Camera-type eye (tissue), 1 donor: ENCODE measurements at places on chromosomes 5 and 9. TPM values are rescaled to one million over a fixed set of nuclear protein-coding genes. Genes with fewer than 3 reads are reported as not detected.

The FGD3 gene
- 5.6 TPM for total RNA-seq

The SLC34A1 gene
- not detected for total RNA-seq

The LCN1 gene
- total RNA-seq: 13.0 TPM

The ARL14EPL gene
- not detected for total RNA-seq

The GHR gene
- total RNA-seq: 12.9 TPM

The DNAI1 gene
- 0.27 TPM for total RNA-seq

The TAF11L5 gene
- not detected for total RNA-seq

The LMBRD2 gene
- 27.5 TPM for total RNA-seq

The PRRX2 gene
- 7.9 TPM for total RNA-seq

The COL23A1 gene
- total RNA-seq: 6.9 TPM

The SOHLH1 gene
- total RNA-seq: 0.99 TPM

The JAKMIP2 gene
- 18.3 TPM for total RNA-seq

The CDH10 gene
- total RNA-seq: 7.0 TPM

The DPYSL3 gene
- 283 TPM for total RNA-seq

The BHMT2 gene
- 7.5 TPM for total RNA-seq

The GRM6 gene
- 38.8 TPM for total RNA-seq

The TMEFF1 gene
- 29.2 TPM for total RNA-seq

The OTULINL gene
- 12.1 TPM for total RNA-seq

The NR2F1 gene
- 82.4 TPM for total RNA-seq

The F2RL1 gene
- 4.2 TPM for total RNA-seq

The PIP5K1B gene
- total RNA-seq: 29.0 TPM

The LCN9 gene
- total RNA-seq: not detected

The ROPN1L gene
- total RNA-seq: 3.6 TPM

The CER1 gene
- 0.88 TPM for total RNA-seq

The BRINP1 gene
- total RNA-seq: 15.3 TPM

The SH2D3C gene
- total RNA-seq: 10.7 TPM

The HMGXB3 gene
- 43.0 TPM for total RNA-seq

The ZFYVE16 gene
- 103 TPM for total RNA-seq

The FOXD4 gene
- total RNA-seq: 0.82 TPM

The AFAP1L1 gene
- total RNA-seq: 21.0 TPM

The PRR16 gene
- 5.5 TPM for total RNA-seq

The DROSHA gene
- 113 TPM for total RNA-seq

The ADAMTS16 gene
- total RNA-seq: 4.9 TPM

The MGAT4B gene
- 67.3 TPM for total RNA-seq

The SPATA31C1 gene
- not detected for total RNA-seq

The CYSTM1 gene
- 6.2 TPM for total RNA-seq
